ENCODE measurements at places on chromosomes 6 and 20.

- no peak for DNase-seq
Observed at GRCh38 chr6:55131616-55132015, 42.7 kb upstream of the HCRTR2 start.

DNA sequence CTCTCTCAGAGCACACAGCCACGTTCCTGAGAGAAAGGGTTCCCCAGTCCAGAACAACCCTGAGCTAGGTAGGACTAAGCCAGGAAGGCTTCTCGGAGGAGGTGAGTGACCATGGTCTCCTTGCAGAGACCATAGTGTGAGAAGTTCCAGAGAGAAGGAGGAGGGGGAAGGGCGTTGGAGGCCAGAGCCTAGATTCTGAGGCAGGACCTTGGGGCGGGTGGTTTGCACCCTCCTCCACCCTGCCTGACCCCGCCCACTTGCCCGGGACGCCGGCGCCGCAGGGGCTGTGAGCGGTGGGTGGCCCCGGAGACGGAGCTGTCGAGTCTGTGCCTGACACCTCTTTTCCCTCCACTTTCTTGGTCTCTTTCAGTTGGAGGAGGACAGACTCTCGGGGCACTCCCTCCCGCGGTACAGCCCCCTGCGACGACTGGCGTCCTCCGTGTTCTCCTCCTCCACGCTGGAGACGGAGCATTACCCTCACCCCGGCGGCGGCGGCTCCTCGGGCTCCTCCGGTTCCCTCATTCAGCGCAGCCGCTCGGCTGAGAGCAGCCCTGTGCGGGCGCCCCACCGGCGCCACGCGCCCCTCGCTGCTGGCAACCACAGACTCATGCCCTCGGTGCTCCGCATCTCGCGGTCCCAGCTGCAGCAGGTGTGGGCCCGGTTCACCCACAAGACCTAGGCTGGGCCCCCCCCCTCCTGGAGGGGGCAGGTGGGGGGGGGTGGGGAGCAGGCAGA, 26.2 kb downstream of the TTBK1 start:
- DNase-seq, result no peak

DNA sequence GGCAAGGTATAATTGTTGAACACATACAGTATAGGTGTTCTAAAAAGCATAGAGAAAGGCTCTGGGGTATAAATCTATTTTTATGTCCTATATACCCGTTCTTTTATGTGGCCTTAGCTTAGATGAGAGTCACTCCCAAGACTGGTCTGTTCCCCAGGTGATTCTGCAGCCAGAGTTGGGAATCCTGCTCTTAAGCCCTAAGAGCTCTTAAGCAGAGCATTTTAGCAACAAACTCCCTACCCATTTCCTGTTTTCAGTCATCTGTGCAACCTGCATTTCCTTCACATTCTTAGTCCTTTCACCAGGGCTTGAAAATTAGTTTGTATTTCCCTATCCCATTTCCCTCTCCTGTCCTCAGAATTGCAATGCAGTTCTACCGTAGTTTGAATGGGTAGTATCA, 166.1 kb downstream of the HS3ST5 start:
- DNase-seq, result no peak

DNA sequence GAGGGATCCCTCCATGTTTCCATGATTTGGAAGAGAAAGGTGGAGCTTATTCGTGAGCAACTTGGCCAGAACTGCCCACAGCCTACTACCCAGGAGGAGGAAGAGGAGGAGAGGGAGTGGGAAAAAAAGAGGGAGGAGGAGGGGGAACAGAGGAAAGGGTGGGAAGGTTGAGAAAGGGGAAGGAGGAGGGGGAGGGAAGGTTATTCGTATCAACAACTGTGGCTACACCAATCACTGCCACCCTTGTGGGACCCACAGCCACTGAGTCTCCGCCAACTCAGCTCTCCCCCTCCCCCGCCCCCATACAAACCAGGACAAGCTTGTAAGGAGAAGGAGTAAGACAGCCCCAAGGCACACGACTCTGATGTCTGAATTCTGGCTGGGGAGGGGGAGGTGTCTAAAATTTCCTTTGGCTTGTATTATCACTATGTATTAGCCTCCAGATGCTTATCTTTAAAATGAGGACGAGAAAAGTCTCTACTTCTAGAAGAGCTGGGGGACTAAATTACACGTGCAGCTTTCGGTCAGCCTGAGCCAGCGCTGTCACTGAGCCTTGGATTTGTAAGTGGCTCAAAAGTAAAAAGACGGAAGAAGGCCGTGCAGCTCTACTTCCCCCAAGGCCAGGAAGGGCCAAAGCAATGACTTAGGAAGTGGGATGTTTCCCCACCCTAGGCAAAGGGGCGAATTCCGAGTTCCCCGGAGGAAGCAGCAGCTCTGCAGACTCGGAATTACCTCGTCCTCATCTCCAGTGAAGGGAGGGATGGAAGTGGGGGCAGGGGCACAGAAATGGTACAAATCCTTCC, 1.0 kb downstream of the FKBP1A start:
- no peak for DNase-seq

GRCh38 chr20:51368461-51369211, 173.9 kb downstream of the NFATC2 start:
- DNase-seq, result no peak

- no peak for DNase-seq
Observed at GRCh38 chr6:26158076-26158580, 70.9 kb downstream of the HFE start.

DNA sequence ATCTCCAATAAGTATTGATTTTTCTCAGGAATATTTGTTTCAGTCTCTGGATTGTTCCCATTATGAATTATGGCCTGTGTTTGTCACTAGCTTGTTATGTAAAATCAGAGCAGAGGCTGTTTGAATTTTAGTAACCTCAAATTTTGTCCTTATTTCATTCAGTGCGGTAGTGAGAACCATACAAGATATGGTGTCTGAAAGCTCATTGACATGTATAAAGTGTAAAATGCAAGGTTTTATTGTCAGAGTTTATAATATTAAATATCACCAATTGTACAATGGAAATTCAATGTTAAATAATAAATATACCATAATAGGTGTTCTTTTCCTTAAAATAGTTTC, 353.3 kb upstream of the SYNCRIP start:
- no peak for DNase-seq

GRCh38 chr6:37717836-37718251, 20.2 kb upstream of the MDGA1 start:
- no peak for DNase-seq

GRCh38 chr20:53748821-53749421, 155.3 kb upstream of the ZNF217 start:
- no peak for DNase-seq

DNA sequence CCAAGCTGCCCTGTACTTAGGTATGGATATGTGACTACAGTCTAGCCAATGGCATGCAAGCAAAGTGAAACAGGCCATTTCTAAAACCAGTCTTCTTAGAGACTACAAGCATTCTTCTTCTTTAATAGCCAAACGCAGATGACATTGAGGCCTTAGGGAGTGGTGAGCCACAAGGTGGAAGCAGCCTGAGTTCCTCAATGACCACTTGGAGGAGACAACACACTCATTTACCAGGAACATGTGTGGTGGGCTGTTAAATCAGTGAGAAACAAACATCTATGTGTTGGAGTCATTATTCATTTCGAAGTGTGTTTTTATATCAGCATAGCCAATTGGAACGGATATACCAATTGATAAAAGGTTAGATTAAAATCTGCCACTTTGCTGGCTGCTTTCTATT, 122.0 kb downstream of the GFRAL start:
- no peak for DNase-seq

- DNase-seq, result peak; percentile 95
Observed at GRCh38 chr20:49278036-49278817, at the start of gene ZNFX1. Gene ZNFX1, minus strand, starts transcription at chr20:49278057. Its CDS starts 2,218 bp downstream, at chr20:49275839.

- DNase-seq, result no peak
Observed at GRCh38 chr20:63064310-63064709, 57.5 kb upstream of the BHLHE23 start.

- DNase-seq, result no peak
Observed at GRCh38 chr6:46370622-46371021, 120.6 kb downstream of the RCAN2 start.

DNA sequence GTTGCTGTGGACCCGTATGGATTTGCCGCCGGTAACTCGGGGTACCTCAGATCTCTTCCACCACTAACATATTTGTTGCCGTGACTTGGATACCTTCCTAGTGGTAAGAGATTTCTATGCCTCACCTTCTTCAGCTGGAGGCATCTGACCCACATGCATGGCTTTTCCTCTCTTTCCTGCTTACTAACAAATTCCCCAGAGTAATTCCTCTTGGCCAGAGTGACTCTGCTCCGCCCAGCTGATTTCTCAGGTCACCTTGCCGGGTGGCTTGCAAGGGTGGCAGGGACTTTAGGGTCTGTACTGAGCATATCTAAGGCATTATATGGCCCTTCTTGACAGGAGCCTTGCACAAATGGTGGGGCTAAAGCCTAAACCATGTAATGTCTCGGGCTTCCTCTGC, 38.2 kb downstream of the FAM184A start:
- DNase-seq, result no peak

DNA sequence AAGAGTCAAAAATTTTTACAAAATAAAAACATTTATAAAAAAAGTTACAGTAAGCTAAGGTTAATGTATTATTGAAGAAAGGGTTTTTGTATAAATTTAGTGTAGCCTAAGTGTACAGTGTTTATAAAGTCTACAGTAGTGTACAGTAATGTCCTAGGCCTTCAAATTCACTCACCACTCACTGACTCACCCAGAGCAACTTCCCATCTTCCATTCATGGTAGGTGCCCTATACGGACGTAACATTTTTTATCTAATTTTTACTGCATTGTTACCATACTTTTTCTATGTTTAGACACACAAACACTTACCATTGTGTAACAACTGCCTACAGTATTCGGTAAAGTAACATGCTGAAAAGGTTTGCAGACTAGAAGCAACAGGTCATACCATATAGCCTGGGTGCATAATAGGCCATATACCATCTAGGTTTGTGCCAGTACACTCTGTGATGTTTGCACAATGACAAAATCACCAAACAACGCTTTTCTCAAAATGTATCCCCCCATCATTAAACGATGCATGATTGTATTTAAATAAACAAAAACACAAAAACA, 6.0 kb downstream of the MTFR2 start:
- no peak for DNase-seq

- DNase-seq, result no peak
Observed at GRCh38 chr6:20229881-20230280, 17.6 kb upstream of the MBOAT1 start.

- DNase-seq, result no peak
Observed at GRCh38 chr6:166540631-166541331, 45.7 kb downstream of the RAMACL start.

GRCh38 chr6:132865364-132865763, 51.0 kb downstream of the RPS12 start:
- DNase-seq, result no peak

DNA sequence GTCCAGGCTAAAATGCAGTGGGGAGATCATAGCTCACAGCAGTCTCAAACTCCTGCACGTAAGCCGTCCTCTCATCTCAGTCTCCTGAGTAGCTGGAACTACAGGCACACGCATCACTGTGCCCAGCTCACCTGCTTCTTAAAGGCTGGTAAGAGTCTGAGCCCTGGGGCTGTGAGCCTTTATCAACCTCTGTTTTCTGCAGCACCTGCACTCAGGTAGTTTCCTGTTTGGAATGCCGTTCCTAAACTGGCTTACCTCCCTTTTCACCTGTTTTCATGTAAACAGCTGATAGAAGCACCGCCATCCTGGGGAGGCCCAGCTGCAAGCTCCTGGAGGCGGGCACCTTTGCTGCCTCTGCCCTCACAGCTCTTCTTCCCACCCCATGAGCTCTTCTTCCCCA, 45.4 kb downstream of the SLC24A3 start:
- DNase-seq, result no peak

- no peak for DNase-seq
Observed at GRCh38 chr6:4021854-4022695, 56.9 kb downstream of the FAM217A start.

DNA sequence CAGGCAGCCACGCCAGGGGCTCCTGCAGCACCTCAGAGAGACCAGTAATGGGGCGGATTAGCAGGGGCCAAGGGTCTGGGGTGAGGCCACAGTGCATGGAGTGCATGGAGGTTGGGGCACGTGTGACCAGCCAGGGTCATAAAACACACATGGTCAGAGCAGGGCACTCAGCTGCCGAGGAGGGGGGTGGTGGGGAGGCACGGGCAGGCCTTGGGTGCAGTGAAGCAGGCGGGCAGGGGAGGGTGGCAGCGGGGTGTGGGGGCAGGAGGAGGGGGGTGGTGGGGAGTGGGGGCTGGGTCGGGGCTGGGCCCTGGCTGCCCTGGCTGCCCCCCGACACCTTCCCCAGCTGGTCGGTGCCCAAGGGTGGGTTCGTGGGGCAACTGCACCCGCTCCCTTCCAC, 23.7 kb upstream of the NTSR1 start:
- no peak for DNase-seq

DNA sequence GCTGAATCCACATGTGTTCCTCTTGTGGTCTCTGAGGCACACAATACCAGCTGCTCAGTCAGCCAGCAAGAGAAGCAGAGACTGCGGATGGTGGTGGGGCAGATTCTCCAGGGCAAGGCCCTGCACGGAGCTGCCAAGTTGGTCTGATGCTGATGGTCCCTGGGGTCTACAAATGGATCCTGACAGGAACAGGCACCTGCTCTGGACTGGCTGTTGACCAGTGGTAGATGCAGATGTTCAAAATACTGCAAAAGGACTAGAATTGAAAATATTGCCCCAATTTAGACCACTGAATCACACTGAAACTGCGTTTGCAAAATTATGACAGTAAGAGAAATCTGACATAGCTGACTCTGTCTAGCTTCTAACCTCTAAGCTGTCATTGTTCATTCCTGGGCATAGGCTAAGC, 29.6 kb upstream of the TUBB2A start:
- DNase-seq, result no peak

DNA sequence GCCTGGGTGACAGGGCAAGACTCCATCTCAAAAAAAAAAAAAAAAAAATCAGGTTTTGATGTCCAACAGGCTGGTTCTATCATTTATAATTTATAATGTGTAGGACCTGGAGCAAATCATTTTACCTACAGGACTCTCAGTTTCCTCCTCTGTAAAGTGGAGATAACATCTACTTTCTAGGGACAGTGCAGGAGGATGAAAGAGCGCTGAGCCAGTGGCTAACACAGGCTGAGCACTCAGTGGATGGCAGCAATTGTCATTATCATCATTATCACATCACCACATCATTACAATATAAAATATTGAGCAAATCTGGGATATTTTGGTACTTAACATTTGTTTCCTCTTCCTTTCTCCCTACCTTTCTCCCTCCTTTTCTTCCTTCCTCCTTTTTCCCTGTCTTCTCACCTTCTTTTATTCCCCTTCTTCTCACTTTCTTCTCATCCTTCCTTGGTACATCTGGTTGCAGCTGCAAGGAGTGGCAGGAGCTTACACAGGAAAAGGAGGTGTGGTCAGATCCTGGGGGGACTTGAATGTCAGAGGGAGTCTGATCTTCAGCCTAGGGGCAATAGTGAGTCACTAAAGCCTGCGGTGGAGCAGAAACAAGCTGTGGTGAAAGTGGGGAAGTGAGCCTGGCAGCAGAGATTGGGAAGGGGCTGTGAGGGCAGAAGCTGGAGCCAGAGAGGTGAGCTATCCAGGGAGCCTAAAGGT, 24.6 kb upstream of the CTNNBL1 start:
- no peak for DNase-seq

- no peak for DNase-seq
Observed at GRCh38 chr20:33433465-33434234, 9.9 kb downstream of the SNTA1 start.

- DNase-seq, result no peak
Observed at GRCh38 chr6:136468711-136469110, 81.5 kb downstream of the MAP7 start.

GRCh38 chr6:42255050-42255449, 37.4 kb upstream of the MRPS10 start:
- DNase-seq, result peak; percentile 23
